ENCODE measurements at places on chromosomes 2 and 18. TPM values are rescaled to one million over a fixed set of nuclear protein-coding genes. Genes with fewer than 3 reads are reported as not detected.

DNA sequence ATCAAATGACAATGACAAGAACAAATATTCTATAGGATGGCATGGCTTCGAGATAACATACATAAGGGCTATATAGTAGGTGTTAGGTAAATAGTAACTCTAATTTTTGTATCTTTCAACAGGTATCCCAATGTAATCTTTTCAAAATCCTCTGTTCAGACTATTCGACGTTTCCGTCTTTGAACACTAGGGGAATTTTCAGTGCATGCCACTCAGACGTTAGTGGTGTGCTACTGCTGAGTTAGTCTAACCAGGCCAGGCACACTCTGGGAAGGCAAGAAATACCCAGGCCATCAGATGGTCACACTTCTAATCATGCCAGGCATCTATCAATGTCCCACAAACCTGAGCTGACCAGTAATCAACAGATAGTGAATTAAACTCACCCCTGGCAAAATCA is 14.6 kb upstream of the CREG2 start:
- no peaks in the 10 kb centered on the region for H3K36me3 ChIP-seq
- H3K27ac ChIP-seq, result no peak overlapping the region
- no peak overlapping the region for H3K4me3 ChIP-seq
- H3K4me1 ChIP-seq, result no peaks in the 10 kb centered on the region

The ASXL3 gene
- total RNA-seq, result 1.3 TPM

- H3K27me3 ChIP-seq, result no peaks in the 10 kb centered on the region
- H3K36me3 ChIP-seq, result no peaks in the 10 kb centered on the region
- DNase-seq, result no peak
- H3K4me1 ChIP-seq, result peaks cover 27% of the 10 kb centered on the region
- no peak overlapping the region for H3K27ac ChIP-seq
- no peak overlapping the region for H3K4me3 ChIP-seq
Observed at GRCh38 chr2:46737577-46737976, 178.0 kb downstream of the MCFD2 start.

GRCh38 chr18:26637324-26637723 is 89.0 kb upstream of the KCTD1 start:
- H3K36me3 ChIP-seq, result no peaks in the 10 kb centered on the region
- DNase-seq, result no peak
- no peaks in the 10 kb centered on the region for H3K4me1 ChIP-seq
- H3K27me3 ChIP-seq, result no peaks in the 10 kb centered on the region
- no peak overlapping the region for H3K27ac ChIP-seq
- H3K4me3 ChIP-seq, result no peak overlapping the region

DNA sequence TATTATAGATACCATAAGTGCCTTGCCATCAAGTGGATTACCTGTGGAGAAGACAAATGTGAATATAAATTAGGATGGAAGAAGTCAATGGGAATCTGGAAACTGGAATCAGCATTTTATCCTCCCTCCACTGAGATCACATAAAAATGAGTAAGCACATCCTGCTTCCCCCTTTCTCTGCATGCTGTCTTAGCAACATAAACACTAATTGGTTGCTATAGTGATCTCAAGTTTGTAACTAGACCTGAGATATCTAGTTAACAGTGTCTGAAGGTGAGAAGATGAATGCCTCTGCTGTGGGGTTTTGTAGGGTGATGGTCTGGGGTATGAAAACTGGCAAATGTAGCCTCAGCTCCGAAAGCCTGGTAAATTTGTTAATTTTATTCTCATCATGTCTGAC is 1357.5 kb upstream of the CELF4 start:
- DNase-seq, result no peak
- no peak overlapping the region for H3K4me3 ChIP-seq
- H3K36me3 ChIP-seq, result no peaks in the 10 kb centered on the region
- no peak overlapping the region for H3K27ac ChIP-seq
- no peaks in the 10 kb centered on the region for H3K4me1 ChIP-seq

- H3K36me3 ChIP-seq, result no peaks in the 10 kb centered on the region
- no peaks in the 10 kb centered on the region for H3K4me1 ChIP-seq
- no peak overlapping the region for H3K27ac ChIP-seq
- no peak for DNase-seq
- no peak overlapping the region for H3K4me3 ChIP-seq
Observed at GRCh38 chr2:189142893-189143759, 36.4 kb downstream of the COL5A2 start.

DNA sequence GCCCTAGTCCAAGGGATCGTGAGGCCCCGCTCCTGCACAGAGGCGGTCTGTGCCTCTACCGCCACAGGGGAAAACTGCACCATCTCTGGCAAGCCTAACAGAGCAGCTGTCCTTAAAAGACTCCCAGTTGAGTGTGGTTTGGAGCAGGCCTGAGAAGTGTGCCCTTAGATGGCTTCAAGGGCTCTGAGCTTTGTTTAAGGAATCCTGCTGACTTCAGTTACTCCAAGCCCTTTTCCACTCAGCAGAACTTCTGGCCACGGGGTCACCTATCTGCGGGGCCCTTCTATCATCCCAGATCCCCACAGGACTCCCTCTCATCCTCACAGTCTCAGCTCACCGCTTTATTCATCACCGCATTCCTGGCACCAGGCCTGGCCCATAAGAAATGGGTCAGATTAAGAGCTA is 131.5 kb downstream of the CCDC74A start:
- no peaks in the 10 kb centered on the region for H3K4me1 ChIP-seq
- no peak overlapping the region for H3K27ac ChIP-seq
- no peak overlapping the region for H3K4me3 ChIP-seq
- H3K27me3 ChIP-seq, result no peaks in the 10 kb centered on the region
- DNase-seq, result no peak
- no peaks in the 10 kb centered on the region for H3K36me3 ChIP-seq

GRCh38 chr18:69948919-69949537 is 1.4 kb upstream of the CD226 start:
- peaks cover 11% of the 10 kb centered on the region for H3K4me1 ChIP-seq
- no peaks in the 10 kb centered on the region for H3K36me3 ChIP-seq

DNA sequence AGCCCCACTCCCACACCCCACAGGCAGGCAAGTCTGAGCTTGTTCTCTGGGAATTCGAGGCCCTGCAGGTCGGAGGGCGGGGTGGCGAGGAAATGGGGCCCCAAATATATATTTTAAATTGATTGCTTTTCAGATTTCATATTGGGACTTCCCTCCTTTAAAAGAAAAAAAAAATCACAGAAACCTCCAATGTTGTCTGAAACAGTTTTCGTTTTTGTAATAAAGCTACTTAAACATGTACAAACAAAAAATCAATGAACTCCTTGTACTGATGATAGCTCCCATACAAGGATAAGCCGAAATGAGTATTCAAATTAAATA is 21.5 kb downstream of the THNSL2 start:
- no peaks in the 10 kb centered on the region for H3K4me1 ChIP-seq
- H3K4me3 ChIP-seq, result no peak overlapping the region
- peaks cover 10% of the 10 kb centered on the region for H3K27me3 ChIP-seq
- DNase-seq, result no peak
- no peaks in the 10 kb centered on the region for H3K36me3 ChIP-seq
- H3K27ac ChIP-seq, result no peak overlapping the region

GRCh38 chr2:235021752-235022151 is 69.9 kb downstream of the SH3BP4 start:
- no peak overlapping the region for H3K27ac ChIP-seq
- H3K4me1 ChIP-seq, result peaks cover under 1% of the 10 kb centered on the region
- DNase-seq, result no peak
- H3K4me3 ChIP-seq, result no peak overlapping the region
- no peaks in the 10 kb centered on the region for H3K27me3 ChIP-seq

The ELP2 gene
- total RNA-seq, result 69.0 TPM

DNA sequence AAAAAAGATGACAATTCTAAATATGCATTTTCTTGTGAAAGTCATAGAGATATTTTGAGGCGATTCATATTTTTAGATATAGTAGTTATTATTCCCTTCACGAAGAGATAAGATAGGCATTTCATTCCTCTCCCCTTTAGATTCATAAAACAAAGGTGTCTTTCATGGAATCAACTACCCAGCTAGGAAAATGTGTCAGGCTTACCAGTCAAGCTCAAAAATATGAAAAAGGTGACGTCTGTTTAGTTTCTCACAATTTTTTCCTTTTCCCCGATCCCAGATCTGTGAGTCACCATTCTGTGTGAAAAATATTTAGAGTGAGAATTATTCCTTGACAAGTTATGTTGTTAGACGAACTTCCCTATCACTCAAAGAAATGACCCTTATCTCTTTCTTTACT is 95.4 kb upstream of the FN1 start:
- H3K4me1 ChIP-seq, result peaks cover 8% of the 10 kb centered on the region
- no peak overlapping the region for H3K4me3 ChIP-seq
- H3K27me3 ChIP-seq, result no peaks in the 10 kb centered on the region
- H3K36me3 ChIP-seq, result no peaks in the 10 kb centered on the region
- no peak for DNase-seq
- no peak overlapping the region for H3K27ac ChIP-seq

DNA sequence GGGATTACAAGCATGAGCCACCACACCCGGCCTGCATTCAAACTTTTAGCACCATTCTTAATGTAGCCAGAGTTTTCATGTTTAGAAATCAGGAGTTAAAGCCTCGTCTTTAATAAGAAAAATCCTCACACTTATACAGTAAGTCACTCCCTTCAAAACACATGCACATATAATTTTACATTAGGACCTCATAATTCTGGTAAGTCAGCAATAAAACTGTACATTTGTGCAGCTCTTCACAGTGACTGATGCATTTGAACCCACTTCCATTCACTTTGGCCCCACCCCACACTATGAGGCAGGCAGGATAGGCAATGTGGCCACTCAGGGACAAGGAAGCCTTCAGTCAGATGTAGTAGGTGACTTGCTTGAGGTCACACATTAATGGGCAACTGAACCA is 141.7 kb upstream of the SIX3 start:
- no peak overlapping the region for H3K4me3 ChIP-seq
- peaks cover 76% of the 10 kb centered on the region for H3K27me3 ChIP-seq
- H3K27ac ChIP-seq, result no peak overlapping the region
- H3K36me3 ChIP-seq, result no peaks in the 10 kb centered on the region
- peaks cover 13% of the 10 kb centered on the region for H3K4me1 ChIP-seq

The PROM2 gene
- total RNA-seq, result 6.0 TPM
